Natural killer cell (primary cell): ENCODE measurements at places on chromosomes 6 and 20. TPM values are rescaled to one million over a fixed set of nuclear protein-coding genes. Genes with fewer than 3 reads are reported as not detected.

DNA sequence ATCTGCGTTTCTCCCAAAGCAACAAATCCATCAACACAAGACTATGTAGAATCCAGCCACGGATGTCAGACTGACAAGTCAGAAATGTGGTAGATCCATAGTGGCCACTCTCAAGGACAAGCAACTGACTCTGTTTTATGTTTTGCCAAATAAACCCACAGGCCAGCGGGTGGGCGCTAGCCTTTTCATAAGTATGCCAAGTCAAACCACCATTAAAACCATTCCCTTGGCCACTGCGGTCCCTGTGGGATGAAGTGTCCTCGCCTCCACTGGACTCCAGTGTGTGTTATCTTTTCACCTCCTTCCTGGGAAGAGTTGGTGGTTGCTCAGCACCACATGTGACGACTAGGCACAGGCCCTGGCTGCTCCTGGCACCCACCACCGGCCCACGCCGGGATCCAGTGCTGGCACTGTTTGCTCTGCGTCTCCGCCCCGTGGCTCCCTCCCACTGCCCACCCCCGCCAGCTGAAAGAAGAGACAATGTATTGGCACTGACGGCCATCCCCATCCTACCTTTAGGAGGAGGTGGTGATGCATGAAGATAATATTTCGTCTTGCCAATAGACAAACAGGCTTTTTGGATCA, 103.4 kb downstream of the FOXC1 start:
- no peak for DNase-seq

GRCh38 chr20:46963758-46964617, 69.3 kb downstream of the EYA2 start:
- DNase-seq: no peak

DNA sequence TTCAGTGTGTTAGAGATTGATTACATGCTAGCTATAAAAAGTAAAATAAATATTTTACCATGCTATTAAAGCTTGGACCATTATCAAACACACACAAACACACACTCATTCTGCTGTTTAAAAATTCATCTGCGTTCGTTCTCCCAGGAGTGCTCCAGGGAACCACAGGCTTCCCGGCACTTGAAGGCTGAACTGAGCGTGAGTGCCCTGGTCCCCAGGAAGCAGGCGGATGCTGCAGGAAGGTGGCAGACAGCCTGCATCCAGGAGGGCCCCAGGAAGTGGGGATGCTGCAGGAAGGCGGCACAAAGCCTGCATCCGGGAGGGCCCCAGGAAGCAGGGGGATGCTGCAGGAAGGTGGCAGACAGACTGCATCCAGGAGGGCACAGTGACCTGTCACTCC, 147.2 kb upstream of the SNX9 start:
- no peak for DNase-seq

CD109 gene
- total RNA-seq: 0.88 TPM

CNBD2 gene
- total RNA-seq: 19.5 TPM

DNA sequence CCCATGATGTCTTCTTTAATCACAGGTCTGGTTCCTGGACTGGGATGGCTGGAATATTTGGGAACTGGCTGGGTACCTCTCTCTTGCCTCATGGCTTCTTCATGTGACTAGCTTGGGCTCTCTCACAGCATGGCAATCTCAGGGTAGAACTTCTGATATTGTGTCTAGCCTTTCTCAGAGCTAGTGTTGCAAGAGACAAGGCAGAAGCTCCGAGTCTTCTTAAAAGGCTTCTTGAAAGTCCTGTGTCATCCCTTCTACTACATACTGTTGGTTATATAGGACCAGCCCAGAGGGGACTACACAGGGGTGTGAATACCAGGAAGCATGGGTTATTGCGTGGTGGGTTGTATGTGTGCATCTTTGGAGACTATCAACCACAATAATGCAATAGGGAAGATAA, 23.3 kb downstream of the BCAS1 start:
- DNase-seq: no peak

ENPP1 gene
- 0.83 TPM for total RNA-seq

- no peak for DNase-seq
Measured at GRCh38 chr6:75213112-75213511, 7.3 kb upstream of the COL12A1 start.

PXDC1 gene
- not detected for total RNA-seq

NKAIN4 gene
- total RNA-seq: not detected

- no peak for DNase-seq
Measured at GRCh38 chr20:45822857-45823256, 4.3 kb downstream of the TNNC2 start.

GRCh38 chr20:14488756-14489479, 151.5 kb upstream of the FLRT3 start:
- no peak for DNase-seq

DNA sequence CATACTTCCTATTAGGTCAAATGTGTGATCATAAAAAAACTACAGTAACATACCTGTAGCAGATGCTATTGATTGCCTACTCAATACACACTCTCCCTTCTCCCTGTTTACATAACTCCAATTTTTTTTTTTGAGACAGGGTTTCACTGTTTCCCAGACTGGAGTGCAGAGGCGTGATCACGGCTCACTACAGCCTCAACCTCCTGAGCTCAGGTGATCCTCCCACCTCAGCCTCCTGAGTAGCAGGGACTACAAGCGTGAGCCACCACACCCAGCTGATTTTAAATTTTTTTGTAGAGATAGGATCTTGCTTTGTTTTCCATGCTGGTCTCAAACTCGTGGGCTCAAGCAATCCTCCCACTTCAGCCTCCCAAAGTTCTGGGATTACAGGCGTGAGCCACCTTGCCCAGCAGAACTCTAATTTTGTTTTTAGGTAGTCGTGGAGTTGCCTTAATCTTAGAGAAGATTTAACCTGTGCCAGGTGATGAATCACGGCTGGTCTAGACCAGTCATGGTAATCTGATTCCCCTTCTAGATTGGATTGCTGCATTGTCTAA, 14.0 kb upstream of the KIF3B start:
- DNase-seq: no peak

GRCh38 chr6:154356690-154357089, at the start of gene IPCEF1:
TSS of gene IPCEF1 (minus strand) at chr6:154356803. CDS start at chr6:154265947, 90,856 bp downstream.
- DNase-seq: no peak

ISM1 gene
- not detected for total RNA-seq

NRSN1 gene
- not detected for total RNA-seq

DNA sequence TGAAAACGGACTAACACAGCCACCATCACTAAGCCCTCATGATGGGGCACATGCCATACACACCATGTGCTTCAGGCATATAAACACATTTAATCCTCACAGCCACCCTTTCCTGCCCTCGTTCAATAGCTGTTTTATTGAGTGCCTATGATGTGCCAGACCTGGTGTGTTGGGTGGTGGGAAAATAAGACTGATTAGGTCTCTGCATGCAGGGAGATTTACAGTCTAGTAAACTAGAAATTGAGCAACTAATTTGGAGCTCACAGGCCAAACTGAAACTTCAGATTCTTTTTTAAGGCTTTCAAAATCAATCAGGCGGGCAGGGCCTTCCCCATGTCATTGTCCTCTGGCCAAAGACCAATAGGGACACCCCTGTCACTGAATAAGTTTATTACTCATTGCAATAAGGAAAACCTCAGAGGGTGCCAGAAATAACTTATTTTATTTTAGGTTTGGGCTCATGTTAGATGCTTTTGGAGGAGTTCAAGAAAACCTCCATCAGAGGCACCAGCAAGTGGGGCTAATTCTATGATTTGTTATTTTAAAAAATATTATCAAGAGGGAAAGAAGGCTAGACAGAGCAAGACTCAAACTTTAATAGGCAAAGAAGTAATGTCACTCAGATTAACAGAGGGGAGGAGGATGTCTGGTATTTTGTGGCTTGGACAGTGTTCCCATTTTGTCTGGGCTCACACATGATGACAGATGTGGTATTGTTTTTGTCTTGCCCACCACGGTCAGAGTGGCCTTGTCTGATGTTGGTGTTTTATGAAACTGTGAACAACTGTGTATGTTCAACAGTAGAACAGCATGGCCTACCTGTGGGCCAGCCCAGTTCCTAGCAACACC, 12.0 kb downstream of the ZFP64 start:
- DNase-seq: no peak

GRCh38 chr6:22028403-22029090, 268.3 kb downstream of the PRL start:
- peak; percentile 14 for DNase-seq
